ENCODE measurements at places on chromosomes 7 and 10.

GRCh38 chr10:103605359-103606096, 112.0 kb downstream of the NEURL1 start:
- DNase-seq: no peak

GRCh38 chr10:16592378-16592777, 70.7 kb upstream of the C1QL3 start:
- no peak for DNase-seq

- no peak for DNase-seq
Measured at GRCh38 chr7:19920705-19921104, 147.3 kb upstream of the TMEM196 start.

DNA sequence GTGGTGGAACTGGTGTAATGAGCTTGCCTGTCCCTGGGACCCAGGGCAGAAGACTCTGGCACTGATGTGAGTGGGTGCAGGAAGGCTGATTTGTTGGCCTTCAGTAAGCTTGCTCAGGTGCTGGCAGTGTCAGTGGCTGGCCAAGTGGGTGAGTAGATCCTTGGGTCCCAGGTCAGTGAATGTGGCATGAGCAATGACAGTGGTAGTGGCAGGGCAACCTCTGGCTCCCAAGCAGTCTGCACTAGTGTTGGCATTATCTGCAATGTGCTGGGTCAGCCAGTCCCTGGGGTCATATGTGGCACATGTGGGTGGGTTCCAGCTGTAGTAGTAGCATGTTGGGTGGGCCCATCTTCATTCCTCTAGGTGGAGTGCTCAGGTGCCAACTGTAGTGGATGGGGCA, 640.9 kb upstream of the GRM3 start:
- no peak for DNase-seq

DNA sequence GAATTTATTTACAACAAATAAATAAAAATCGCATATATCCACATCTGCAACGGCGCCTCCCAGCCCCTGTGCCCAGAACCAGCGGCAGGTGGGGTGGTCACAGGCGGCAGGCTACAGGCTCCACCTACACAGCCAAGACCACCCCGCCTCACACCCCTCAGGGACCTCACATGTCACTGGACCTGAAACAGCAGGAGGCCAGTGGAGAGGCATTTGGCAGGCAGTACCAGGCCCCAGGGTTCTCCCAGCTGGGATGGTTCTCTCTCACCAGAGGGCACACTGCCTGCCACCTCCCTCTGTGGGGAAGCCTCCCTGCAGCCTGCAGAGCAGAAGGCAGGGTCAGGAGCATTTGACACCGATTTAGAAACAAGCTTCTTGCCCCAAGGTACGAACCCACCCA, 81.5 kb downstream of the MAD1L1 start:
- DNase-seq: no peak
